T-cell (primary cell): ENCODE measurements at places on chromosomes 5 and 9. TPM values are rescaled to one million over a fixed set of nuclear protein-coding genes. Genes with fewer than 3 reads are reported as not detected.

- no peak for DNase-seq
Observed at GRCh38 chr9:1328341-1328740, 278.2 kb downstream of the DMRT2 start.

DNA sequence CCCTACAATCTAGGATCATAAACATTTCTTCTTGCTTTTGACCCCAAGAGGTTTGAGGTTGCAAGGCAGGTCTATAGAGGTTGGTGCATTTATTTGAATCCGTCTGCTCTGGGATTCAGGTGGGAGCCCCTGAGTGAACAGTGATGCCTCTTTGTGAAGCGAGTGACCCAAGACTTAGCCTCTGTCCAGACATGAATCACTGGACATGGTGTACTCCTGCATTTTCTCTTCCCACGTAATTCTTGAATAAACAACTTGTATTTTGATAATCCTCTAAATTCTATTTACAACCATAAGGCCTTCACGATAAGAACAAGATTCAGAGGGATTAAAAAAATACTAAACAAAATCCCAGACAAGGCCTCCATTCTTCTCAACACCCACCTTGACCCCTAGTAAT lies 67.5 kb upstream of the PLPP6 start:
- no peak for DNase-seq

DNA sequence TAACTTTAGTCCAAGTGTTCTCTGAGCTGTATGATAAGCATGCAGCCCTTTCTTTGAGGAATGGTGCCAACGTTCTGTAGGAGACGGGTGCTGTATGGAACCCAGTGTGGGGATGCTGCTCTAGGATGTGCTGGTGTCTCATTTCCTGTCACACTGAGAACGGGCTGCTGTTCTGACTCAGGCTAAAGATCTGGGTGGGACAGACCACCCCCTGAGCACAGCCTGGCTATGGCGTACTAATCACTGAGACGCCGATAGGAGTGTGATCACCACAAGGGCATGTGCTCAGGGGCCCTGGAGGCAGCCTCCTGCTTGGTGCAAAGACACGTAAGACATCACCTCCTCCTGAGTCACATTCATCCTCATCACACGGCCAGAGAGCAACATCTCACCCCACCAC lies 240.4 kb downstream of the IRX2 start:
- no peak for DNase-seq

DNA sequence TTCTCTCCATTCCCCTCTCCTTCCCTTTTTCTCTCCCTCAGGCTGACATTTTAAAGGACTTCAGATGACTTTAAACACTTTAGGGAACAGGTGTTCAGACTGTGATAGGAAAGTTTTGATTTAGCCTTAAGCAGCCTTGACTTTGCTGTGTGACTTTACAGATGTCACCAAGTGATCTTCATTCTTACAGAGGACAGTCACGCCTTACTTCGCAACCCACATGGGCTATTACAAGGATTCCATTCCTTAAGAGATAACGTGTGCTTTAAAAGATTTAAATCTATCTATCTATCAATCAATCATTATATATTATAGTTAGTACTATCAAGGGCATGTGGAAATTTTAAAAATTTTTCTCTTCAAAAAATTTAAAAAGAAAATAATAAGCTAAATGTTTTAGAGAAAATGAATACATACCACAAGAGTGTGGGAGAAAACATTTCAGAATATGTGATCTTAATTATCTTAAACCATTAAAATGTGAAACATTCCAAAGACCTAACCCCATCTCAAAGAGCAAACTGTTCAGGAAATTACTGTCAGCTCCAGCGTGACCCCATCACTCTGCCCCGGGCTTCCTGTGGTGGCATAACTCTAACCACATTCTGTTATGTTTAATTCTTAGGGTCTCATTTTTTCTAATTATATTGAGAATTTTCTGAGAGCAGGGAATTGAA lies 530.5 kb downstream of the SEMA5A start:
- no peak for DNase-seq

DNA sequence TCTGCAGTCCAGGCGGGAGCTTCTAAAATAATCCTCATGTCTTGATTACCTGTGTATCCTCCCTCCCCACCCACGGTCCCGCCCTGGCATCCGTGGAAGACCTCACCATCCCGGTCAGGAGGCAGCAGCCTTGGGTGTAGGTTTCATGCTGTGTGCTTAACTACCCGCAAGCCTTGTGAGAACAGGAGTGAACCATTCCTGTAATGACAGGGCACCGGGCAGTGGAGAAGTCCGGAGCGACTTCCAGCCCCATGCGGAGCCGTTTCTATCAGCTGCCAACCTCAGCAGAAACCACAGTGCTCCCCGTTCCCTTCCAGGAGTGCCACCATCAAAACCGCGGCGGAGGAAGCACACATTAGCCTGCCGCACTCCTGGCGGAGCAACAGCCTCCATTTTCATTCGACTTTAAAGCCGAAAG lies 123.5 kb upstream of the LMX1B start:
- no peak for DNase-seq

DNA sequence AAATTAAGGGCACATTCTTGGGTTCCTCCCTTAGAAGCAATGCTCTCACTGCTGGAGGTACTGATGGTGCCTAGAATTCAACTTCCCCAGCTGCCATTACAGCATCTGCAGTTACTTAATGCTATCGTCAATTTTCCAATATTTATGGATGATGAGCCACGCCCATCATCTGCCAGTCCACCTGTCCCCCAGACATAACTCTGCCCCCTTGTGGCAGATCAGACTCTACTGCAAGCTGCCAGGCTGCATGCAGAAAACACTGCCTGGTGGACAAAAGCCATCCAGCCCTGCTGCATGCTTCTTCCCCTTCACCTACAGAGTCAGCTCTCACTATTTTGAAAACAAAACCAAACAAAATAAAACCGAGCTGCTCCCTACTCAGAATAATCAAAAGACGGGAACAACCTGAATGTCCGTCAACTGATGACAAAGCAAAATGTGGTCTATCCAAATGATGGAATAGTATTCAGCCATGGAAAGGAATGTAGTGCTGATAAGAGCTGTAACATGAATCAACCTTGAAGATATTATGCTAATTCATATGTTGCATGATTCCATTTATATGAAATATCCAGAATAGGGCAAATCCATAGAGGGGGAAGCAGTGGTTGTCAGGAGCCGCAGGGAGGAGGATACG lies 66.4 kb downstream of the RETREG1 start:
- DNase-seq, result no peak

DNA sequence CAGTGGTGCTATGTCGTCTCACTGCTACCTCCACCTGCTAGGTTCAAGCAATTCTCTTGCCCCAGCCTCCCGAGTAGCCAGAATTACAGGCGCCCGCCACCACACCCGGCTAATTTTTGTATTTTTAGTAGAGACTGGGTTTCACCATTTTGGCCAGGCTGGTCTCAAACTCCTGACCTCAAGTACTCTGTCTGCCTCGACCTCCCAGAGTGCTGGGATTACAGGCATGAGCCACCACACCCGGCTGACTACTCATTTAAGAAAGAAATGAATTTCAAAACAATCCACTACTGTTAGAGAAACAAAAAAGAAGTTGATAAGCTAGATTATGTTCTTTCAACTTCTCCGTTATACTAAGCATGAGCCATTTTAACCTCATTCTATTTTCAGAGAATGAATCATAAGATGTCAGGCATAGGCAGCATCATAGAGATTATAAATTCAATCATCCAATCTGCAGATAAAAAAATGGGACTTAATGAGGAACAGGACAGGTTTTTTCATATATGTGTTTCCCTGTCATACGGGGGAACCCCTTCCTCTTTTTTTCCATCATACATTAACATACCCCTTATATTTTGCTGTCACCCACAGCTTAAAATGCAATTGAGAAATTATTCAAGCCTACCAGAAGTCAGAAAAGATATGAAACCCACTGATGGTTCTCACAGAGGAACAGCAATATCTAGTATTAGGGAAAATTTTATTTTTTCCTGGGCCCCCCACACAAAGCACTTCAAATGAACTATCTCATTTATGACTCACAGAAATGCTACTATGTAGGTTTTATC lies 26.5 kb upstream of the ADRB2 start:
- DNase-seq, result no peak

GRK6 gene
- 207 TPM for total RNA-seq

COL5A1 gene
- 0.18 TPM for total RNA-seq

- no peak for DNase-seq
Observed at GRCh38 chr5:97751540-97751939, 568.5 kb upstream of the RIOK2 start.

- no peak for DNase-seq
Observed at GRCh38 chr5:150073677-150074076, 12.7 kb downstream of the CSF1R start.

DNA sequence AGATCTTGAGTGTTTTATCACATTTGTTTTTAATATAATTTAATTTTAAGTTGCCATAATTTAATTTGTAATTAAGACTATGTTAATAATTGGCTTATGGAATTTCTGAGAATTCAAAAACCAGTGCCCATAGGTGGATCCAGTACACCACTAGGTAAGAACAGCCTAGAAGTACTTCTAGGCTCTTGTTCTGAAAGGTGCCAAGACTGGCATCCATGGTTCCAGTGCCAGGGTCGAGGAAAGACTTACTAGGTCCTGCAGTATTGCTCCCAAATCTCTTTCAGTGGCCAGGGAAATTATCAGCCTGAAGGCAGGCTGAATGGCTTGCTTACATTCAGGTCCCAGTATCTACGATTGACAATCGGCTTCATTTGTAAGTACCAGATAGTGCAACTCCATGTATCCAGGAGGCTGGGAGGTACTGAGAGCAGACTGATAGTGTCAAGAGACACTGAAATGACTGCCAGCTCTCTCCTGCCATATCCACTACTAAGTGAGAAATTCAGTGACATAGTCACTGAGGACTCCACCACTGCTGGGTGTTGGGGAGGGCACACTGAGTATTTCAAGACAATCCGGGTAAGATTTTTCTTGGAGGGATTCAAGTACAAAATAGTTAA lies 159.2 kb upstream of the CCDC152 start:
- DNase-seq, result no peak

DNA sequence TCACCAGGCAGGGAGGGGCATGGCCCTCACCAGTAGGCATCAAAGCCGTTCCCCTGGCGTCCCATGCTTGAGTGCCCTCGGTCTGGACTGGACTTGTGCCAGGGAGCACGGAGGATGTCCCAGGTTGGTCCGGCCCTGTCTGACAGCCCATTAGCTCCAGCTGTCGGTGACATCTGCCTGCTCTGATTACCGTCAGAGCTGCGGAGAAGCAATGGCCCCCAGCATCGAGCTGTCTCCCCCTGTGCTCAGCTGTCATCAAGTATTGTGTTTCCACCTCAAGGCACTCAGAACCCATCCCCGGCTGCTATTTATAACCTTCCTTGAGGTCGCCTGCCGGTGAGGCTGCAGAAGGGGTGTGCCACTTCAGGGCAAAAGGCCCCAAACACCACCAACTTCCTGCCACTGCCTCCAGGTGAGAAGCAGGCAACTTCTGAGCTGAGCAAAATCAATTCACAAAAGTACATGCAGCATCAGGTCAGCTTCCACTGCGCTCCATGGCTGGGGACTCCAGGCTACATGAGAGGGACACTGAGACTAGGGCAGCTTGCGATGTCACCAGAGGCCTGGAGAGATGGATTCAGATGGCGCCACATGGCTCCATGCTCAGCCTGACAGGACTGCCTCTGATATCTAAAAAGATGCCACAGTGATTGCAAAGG lies 142.7 kb downstream of the C5orf15 start:
- peak; percentile 55 for DNase-seq

- no peak for DNase-seq
Observed at GRCh38 chr9:121887553-121888437, 205.3 kb downstream of the TTLL11 start.

DMRT3 gene
- not detected for total RNA-seq

- DNase-seq, result no peak
Observed at GRCh38 chr5:169094586-169095409, 206.1 kb downstream of the SLIT3 start.

PCDHB15 gene
- total RNA-seq, result not detected

GRCh38 chr9:128424268-128424780 lies 3.7 kb downstream of the CERCAM start:
- DNase-seq, result no peak

SGCD gene
- 2.4 TPM for total RNA-seq

DNA sequence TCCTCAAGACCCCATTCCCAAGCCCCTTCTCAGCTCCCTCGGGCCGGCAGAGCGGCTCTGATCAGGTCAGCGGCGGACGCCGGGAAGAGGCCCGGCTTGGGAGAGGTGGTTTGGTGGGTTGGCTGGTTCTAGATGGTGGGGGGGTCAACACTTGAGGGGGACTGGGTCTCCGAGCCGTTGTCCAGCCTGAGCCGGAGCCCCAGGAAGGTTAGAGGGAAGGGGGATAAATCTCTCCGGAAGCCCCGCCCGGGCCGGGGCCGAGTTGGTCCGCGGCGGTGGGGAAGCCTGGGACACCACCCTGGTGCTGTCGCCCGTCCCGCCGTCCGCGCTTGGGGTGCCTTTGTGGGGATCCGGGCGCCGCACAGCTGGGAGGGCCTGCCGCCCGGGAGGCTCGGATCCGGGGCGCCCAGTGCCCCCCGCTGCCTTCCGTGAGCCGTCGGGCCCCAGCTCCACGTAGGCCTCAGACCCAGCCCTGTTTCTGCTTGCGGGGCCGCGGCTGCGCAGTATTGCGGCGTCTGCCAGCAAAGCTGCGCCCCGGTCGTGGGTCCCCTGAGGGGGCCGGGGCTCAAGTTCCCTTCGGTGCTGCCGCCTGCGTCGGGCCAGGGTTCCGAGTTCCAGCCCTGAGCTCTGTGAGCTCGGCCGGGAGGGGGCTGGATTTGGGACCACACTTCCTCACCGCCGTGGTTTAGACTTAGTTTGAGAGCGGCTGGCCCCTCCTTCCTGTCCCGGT lies 542 bp upstream of the TRIM52 start:
- DNase-seq, result peak; percentile 71

GRCh38 chr5:118015511-118015910 lies 972.8 kb downstream of the DTWD2 start:
- DNase-seq, result no peak

GRCh38 chr5:158874343-158874742 lies 225.4 kb downstream of the EBF1 start:
- no peak for DNase-seq

- no peak for DNase-seq
Observed at GRCh38 chr5:6584101-6584645, 48.7 kb downstream of the NSUN2 start.

GRCh38 chr5:14008819-14009311 lies 64.4 kb upstream of the DNAH5 start:
- no peak for DNase-seq

DNA sequence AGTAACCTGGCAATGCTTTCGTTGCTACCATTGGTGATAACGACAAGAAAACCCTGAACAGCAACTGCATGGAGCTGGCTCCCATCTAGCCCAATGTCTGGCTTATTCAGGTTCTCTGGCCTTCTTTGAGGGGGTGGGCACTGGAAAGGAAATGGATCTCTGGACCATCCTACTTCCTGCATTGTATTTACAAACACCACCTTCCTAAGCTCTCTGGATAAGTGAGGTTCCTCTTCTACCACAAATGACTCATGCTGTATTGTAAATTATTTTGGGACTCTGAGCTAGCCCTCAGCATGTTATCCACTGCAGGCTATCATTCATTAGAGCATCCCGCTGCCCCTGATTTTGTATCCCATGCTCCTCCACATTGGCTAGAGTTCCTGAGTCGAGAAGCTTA lies 136.9 kb upstream of the KLF9 start:
- no peak for DNase-seq

NDST1 gene
- 0.95 TPM for total RNA-seq

SLC46A2 gene
- not detected for total RNA-seq
